Stimulated activated naive CD4-positive, alpha-beta T cell (primary cell): ENCODE measurements at places on chromosomes 3 and 15.

DNA sequence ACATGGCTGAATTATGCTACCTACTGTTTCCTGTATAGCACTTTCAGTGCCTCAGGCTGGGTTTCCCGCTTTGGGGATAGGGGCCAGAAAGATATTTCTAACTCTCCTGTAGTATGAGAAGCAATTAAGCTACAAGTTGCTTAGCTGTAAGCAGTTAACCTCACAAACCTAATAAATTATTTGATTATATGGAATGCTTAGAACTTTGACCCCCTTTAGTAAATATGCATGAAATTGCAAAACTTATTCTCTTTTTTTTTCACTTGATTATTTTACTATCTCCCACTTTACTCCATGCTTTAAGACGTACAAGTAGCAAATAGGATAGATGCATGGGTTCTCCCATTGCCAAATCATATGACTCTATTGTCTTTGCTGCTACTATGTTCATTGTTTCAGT lies 27.5 kb upstream of the CHMP2B start:
- no peak for DNase-seq

DNA sequence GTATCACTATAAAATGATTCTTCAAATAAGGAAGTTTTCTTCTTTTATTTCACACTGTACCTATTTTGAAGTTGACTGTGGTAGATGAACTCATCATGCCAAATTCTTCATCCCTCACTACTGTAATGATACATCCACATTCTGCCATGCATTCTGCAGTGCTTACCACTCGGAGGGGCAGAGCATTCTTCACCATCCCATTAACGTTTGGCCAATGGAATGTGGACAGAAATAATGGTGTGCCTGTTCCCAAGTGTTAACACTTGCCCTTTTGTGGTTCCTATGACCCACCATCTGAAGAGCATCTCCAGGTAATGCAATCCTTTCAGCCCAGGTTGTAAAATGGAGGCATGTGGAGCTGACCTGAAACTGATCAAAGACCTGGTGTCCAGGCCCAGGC lies 18.6 kb downstream of the GOLIM4 start:
- DNase-seq, result no peak

DNA sequence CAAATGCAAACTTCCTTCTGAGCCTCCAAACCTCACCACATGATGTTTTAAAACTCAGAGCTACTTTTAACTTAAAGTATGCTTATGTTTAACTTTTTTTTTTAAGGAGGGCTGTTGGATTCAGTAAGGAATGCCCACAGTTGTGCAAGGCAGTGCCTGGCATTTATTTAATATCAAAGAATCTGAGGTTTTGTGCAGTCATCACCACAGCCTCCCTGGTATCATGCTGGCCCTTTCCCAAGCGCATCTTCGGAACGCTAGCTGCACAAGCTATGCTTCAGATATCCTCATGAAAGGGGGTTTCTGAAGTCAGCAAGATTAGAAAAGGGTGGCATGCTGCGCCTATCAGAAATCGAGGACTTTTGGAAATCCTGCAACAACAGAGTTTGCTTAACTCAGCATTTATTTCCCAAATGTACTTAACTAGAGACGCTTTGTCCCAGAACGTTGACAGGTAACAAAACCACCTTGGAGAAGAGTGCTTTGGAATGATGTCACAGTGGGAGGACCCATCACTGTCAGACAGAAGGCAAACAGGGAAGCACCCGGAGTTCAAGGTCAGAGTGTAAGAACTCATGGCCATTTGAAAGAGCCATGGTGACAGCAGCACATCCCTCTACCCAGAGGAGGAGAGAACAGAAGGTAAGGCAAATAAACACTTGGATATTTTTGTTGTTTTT lies 120.2 kb upstream of the IGF1R start:
- no peak for DNase-seq

- DNase-seq, result no peak
Measured at GRCh38 chr15:70955151-70955550, 62.5 kb downstream of the LRRC49 start.

GRCh38 chr3:138578961-138579574 lies 15.0 kb downstream of the CEP70 start:
- DNase-seq, result no peak

GRCh38 chr3:49469037-49469935 lies 781 bp upstream of the DAG1 start:
- no peak for DNase-seq
